Tibial nerve (tissue), 4 donors: ENCODE measurements at places on chromosomes 13 and 19.

GRCh38 chr19:1845642-1846041 is 2.6 kb downstream of the REXO1 start:
- no peaks in the 10 kb centered on the region for H3K27me3 ChIP-seq
- no peak overlapping the region for H3K4me3 ChIP-seq
- DNase-seq = no peak
- H3K36me3 ChIP-seq = peaks cover 18% of the 10 kb centered on the region
- H3K4me1 ChIP-seq = peaks cover 6% of the 10 kb centered on the region

DNA sequence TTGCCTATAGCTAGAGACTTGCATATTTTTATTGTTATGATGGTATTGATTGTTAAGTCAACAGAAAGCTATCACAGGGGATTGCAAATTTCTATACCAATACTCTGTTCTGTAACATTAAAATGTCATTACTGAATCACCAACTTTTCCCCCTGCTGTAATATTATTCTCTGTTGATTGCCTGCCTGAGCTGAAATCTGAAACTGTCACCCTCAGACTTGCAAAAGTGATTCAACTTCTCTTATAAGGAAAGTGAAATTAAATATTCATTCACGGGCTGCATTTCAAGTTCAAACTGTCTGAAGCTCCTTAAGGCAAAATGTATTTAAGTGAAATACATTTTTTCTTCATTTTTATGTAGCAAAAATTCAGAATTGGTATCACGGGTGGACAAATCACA is 723.2 kb downstream of the PCDH9 start:
- no peaks in the 10 kb centered on the region for H3K4me1 ChIP-seq
- no peak overlapping the region for H3K4me3 ChIP-seq
- H3K27me3 ChIP-seq = no peaks in the 10 kb centered on the region
- H3K27ac ChIP-seq = no peak overlapping the region
- H3K36me3 ChIP-seq = no peaks in the 10 kb centered on the region

DNA sequence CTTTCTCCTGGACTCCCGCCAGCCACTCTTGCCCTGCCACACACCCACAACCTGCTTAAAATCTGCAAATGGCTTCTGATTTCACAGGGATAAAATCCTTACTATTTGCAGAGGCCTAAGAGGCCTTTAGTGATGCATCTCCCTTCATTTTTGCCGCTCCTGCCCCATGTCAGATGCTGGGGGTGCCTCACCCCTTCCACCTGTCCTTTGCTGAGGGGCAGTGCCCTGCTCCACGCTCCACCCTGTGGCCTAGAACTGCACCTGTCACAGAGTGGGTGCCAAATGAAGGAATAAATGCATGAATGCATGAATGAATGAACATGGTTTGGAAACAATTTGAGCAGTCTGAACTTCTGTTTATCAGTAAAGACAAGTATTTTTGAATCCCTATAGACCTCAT is 34.1 kb upstream of the UQCRFS1 start:
- H3K4me3 ChIP-seq = no peak overlapping the region
- H3K4me1 ChIP-seq = peaks cover 4% of the 10 kb centered on the region
- DNase-seq = no peak
- no peak overlapping the region for H3K27ac ChIP-seq

- peaks cover 41% of the 10 kb centered on the region for H3K4me1 ChIP-seq
- H3K4me3 ChIP-seq = peak overlapping the region; percentile 99
- H3K36me3 ChIP-seq = no peaks in the 10 kb centered on the region
- H3K27ac ChIP-seq = peak overlapping the region; percentile 100
- H3K27me3 ChIP-seq = no peaks in the 10 kb centered on the region
These were observed 1.9 kb downstream of the BBC3 start for GRCh38 chr19:47228937-47229675.

DNA sequence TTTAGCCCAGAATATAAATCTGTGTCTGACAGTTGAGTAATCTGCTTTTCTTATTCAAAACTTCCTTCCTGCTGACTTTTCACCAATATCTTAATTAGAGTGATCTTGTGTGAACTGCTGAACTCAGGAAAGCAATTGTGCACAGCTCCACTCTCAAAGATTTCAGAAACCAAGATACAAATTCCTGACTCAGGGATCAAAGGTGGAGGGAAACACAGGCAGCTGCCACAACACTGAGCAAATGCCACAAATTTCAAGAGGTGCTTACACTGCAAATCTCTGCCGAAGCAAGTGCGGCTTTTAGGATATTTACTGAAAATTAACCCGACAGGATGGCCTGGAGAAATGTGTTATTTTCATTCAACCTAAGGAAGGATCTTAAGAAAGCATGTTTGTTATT is 111.4 kb downstream of the STOML3 start:
- H3K36me3 ChIP-seq = no peaks in the 10 kb centered on the region
- H3K27me3 ChIP-seq = no peaks in the 10 kb centered on the region
- H3K4me3 ChIP-seq = no peak overlapping the region
- no peaks in the 10 kb centered on the region for H3K4me1 ChIP-seq
- H3K27ac ChIP-seq = no peak overlapping the region

DNA sequence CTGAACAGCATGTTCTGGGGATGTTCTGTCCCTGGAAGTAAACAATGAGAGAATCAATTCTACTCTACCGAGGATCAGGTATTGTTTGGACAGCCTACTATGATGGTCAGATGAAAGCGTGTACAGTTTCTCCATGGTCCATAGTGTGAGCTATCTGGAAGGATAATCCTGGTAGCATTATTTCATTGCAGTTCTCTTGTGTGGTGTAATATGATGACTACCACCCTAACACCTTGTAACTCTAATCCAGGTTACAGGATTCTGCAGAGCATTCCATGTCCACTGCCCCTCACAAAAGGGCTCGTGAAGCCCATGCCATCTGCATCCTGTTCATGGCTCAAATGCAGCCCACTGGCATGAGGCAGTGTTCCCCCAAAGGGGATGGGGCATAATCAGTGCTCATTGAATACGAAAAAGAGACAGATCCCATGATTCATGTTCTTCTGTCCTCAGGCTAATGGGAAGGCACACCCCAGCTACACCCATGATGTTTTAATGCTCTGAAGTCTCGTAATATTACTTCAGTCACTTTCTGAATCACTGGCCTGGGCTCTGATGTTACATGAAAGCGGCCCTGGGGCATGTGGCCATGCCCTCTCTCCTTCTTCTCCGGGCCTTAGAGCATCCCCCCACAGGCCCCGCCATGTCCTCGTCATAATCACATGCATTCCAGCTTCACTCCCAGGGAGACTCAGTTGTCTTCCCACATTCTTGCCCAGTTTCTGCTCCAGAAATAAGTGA is 68.4 kb downstream of the HSPH1 start:
- H3K4me1 ChIP-seq = no peaks in the 10 kb centered on the region
- H3K27ac ChIP-seq = no peak overlapping the region
- DNase-seq = no peak
- peaks cover 4% of the 10 kb centered on the region for H3K27me3 ChIP-seq
- no peaks in the 10 kb centered on the region for H3K36me3 ChIP-seq

DNA sequence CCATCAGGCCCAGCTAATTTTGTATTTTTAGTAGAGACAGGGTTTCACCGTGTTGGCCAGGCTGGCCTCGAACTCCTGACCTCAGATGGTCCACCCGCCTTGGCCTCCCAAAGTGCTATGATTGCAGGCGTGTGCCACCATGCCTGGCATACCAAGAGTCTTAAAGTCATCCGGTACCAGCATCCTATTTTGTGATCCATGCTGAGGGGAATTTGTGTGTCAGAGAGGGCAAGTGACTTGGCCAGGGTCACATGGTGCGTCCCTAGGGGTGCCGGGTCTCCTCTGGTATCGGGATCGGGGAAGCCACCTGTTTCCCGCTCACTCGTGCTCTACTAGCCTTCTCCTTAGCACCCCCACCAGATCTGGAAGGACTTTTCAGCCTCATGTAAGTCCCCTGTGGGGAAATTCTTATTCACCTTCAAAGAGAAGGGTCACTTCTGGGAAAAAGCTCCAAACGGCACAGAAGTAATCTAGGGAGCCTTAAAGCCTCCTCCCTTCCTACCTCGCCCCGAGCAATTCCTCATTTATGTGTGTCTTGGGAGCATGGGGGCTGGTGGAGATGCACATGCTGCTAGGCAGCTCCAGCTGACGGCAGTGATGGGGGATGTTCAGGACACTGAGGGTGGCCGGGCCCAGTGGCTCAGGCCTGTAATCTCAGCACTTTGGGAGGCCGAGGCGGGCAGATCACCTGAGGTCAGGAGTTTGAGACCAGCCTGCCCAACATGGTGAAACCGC is 6.1 kb upstream of the ANKLE1 start:
- no peak overlapping the region for H3K4me3 ChIP-seq
- no peak overlapping the region for H3K27ac ChIP-seq
- H3K27me3 ChIP-seq = no peaks in the 10 kb centered on the region

GRCh38 chr13:100197116-100197515 is 108.2 kb downstream of the PCCA start:
- DNase-seq = no peak
- no peak overlapping the region for H3K4me3 ChIP-seq
- H3K27ac ChIP-seq = no peak overlapping the region
- no peaks in the 10 kb centered on the region for H3K36me3 ChIP-seq
- H3K27me3 ChIP-seq = no peaks in the 10 kb centered on the region

- no peak for DNase-seq
- peak within 1 kb of the TSS; percentile 97 for H3K27ac ChIP-seq
- no peaks in the 10 kb centered on the region for H3K36me3 ChIP-seq
- H3K4me1 ChIP-seq = peaks cover 36% of the 10 kb centered on the region
- H3K27me3 ChIP-seq = no peaks in the 10 kb centered on the region
These were observed at the start of gene STRN4 for GRCh38 chr19:46746281-46747057. TSS of gene STRN4 (minus strand) at chr19:46746450. CDS start at chr19:46746430, 20 bp downstream.

DNA sequence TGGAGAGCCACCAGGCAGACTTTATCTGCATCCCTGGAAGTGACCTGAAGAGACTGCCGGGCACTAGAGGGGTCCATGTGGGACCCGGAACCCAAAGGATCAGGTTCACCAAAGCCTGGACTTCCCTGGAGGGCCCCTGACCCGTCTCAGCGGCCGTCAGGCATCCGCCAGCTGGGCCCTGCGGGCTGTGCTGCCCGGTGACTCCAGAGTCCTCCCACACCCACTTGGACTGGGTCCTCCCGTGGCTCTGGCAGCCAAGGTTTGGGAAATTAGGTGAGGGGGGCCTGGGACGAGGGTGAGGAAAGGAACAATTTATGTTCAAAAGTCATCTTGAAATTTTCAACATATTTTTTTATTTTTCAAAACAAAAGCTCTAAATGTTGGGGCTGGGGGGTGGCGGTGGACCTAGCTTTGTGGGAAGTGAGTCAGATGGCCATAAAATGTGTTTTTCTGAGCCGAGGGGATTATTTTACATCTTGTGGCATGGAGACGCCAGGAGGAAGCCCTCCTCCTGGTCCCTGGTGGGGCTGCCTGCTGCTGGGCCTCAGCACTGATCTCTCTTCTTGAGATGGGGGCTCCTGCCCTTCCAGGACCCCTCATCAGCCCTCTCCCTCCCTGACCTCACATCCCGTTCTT is 20.2 kb downstream of the CEBPA start:
- no peak overlapping the region for H3K27ac ChIP-seq
- H3K36me3 ChIP-seq = no peaks in the 10 kb centered on the region
- no peaks in the 10 kb centered on the region for H3K27me3 ChIP-seq
- no peak overlapping the region for H3K4me3 ChIP-seq

GRCh38 chr19:43286096-43286495 is 16.8 kb upstream of the PSG9 start:
- no peaks in the 10 kb centered on the region for H3K27me3 ChIP-seq
- H3K27ac ChIP-seq = no peak overlapping the region
- no peak for DNase-seq
- no peaks in the 10 kb centered on the region for H3K36me3 ChIP-seq
- no peaks in the 10 kb centered on the region for H3K4me1 ChIP-seq
- no peak overlapping the region for H3K4me3 ChIP-seq

DNA sequence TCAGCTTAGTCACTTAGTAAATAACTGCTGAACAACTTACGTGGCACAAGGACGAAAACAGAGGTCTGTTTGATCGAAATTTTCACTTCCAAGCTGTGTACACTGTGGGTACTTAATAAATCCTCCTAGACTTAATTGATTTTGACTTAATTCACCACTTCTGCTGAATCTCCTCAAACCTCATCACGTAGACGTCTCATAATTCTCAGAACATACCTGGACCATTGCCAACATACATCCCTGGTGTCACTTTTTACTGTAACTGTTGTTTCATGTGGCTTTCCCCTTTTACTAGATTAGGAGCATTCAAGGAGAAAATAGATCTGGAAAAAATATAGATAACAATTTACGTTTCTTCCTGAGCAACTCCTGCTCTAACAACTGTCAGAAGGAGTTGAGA is 105.0 kb downstream of the MBNL2 start:
- H3K36me3 ChIP-seq = no peaks in the 10 kb centered on the region
- no peak for DNase-seq
- no peaks in the 10 kb centered on the region for H3K27me3 ChIP-seq
- H3K27ac ChIP-seq = peak overlapping the region; percentile 80

DNA sequence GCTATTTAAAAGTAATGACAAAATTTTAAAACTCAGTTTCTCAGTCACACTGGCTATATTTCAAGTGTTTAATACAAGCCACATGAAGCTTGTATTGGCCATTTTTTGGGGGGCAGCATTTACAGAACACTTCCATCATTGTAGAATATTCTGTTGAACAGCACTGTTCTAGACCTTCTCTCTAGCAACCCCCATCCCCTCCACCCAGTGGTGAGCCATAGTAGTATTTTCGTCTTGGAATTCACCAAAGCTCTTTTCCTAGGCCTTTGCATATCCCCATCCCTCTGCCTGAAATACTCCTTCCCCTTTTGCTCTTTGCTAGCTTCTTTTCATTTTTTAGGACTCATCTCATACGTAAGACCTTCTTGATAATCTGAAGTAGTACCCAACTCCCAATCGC is 99.5 kb downstream of the ZC3H13 start:
- H3K27ac ChIP-seq = no peak overlapping the region
- H3K4me1 ChIP-seq = no peaks in the 10 kb centered on the region
- no peak overlapping the region for H3K4me3 ChIP-seq
- no peaks in the 10 kb centered on the region for H3K27me3 ChIP-seq

- H3K36me3 ChIP-seq = no peaks in the 10 kb centered on the region
- H3K4me1 ChIP-seq = no peaks in the 10 kb centered on the region
- DNase-seq = no peak
- H3K27ac ChIP-seq = peak overlapping the region; percentile 55
- H3K27me3 ChIP-seq = no peaks in the 10 kb centered on the region
These were observed 8.9 kb upstream of the WBP4 start for GRCh38 chr13:41052441-41052840.

DNA sequence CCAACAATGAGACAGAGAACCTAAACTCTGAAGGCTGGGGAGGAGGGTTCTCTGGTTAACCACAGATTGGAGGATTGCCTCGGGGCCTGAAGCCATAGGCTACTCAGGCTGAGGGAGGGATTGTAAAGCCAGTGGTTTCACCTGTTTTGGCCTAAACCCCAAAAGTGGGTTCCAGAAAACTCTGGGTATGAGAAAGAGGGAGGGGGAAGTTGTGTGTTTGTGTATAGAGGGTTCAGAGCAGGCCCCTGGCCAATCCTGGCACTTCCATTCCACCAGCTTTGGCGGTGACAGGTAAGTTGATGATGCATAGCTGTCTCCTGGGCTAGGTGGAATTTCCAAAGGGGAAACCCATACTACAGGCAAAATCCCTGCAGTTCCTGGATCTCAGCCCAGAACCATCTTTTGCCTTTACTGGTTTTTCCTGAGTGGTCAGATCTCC is 13.5 kb upstream of the CCDC97 start:
- H3K4me1 ChIP-seq = peaks cover 39% of the 10 kb centered on the region
- no peak overlapping the region for H3K27ac ChIP-seq
- no peak for DNase-seq
- H3K4me3 ChIP-seq = no peak overlapping the region
- H3K27me3 ChIP-seq = no peaks in the 10 kb centered on the region
